Pancreas (tissue), 10 donors: ENCODE measurements at places on chromosomes 7 and 10. TPM values are rescaled to one million over a fixed set of nuclear protein-coding genes. Genes with fewer than 3 reads are reported as not detected.

The AQP1 gene
- 206 TPM for total RNA-seq

DNA sequence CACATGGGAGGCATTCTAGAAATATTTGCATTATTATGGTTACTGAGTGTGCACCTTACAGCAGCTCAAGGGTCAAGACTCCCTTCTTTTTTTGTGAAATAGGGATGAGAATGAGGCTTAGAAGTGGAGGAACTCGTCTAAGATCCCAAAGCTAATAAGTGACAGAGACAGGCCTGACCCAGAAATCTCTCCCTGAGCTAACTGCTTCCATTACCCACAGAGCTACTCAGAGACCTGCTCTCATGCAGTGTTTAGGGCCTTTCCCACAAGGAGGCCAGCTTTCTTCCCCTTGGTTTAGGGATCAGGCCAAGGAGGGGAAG lies 301.7 kb downstream of the RPS24 start:
- H3K4me3 ChIP-seq = no peak overlapping the region
- no peaks in the 10 kb centered on the region for H3K27me3 ChIP-seq
- no peak for DNase-seq
- no peak overlapping the region for H3K27ac ChIP-seq
- H3K36me3 ChIP-seq = no peaks in the 10 kb centered on the region

The RET gene
- total RNA-seq = 0.64 TPM

- H3K36me3 ChIP-seq = no peaks in the 10 kb centered on the region
- no peak for DNase-seq
- H3K27ac ChIP-seq = no peak overlapping the region
- H3K4me3 ChIP-seq = no peak overlapping the region
Measured at GRCh38 chr10:72285972-72286521, 12.3 kb downstream of the DDIT4 start.

DNA sequence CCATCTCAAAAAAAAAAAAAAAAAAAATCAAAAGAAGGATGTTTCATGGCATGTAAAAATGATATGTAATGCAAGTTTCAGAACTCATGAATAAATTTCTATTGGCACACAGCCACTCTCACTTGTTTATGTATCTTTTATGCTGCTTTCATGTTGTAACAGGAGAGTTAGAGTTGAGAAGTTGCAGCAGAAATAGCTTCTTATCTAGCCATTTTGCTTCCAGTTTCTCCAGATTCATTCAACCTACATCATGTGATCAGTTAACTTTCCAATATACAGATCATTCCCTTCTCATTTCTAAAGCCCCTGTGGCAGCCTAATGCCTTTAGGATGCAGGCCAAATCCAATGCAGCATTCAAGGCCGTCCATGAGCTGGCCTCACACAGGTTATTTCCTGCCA lies 30.4 kb downstream of the ZNF786 start:
- H3K27me3 ChIP-seq = no peaks in the 10 kb centered on the region
- no peaks in the 10 kb centered on the region for H3K36me3 ChIP-seq
- H3K4me1 ChIP-seq = no peaks in the 10 kb centered on the region

- no peaks in the 10 kb centered on the region for H3K4me1 ChIP-seq
- no peak overlapping the region for H3K27ac ChIP-seq
- no peaks in the 10 kb centered on the region for H3K27me3 ChIP-seq
- H3K36me3 ChIP-seq = no peaks in the 10 kb centered on the region
- no peak overlapping the region for H3K4me3 ChIP-seq
Measured at GRCh38 chr7:22811746-22812280, 10.8 kb downstream of the TOMM7 start.
